ENCODE measurements at places on chromosomes 7 and 10. TPM values are rescaled to one million over a fixed set of nuclear protein-coding genes. Genes with fewer than 3 reads are reported as not detected.

GRCh38 chr7:98049034-98049433 is 57.6 kb upstream of the LMTK2 start:
- no peaks in the 10 kb centered on the region for H3K36me3 ChIP-seq
- no peak overlapping the region for H3K4me3 ChIP-seq
- H3K27ac ChIP-seq: no peak overlapping the region

- no peaks in the 10 kb centered on the region for H3K36me3 ChIP-seq
- H3K4me3 ChIP-seq: no peak overlapping the region
- H3K27me3 ChIP-seq: no peaks in the 10 kb centered on the region
- H3K4me1 ChIP-seq: no peaks in the 10 kb centered on the region
Measured at GRCh38 chr10:898141-898540, 33.4 kb downstream of the LARP4B start.

DNA sequence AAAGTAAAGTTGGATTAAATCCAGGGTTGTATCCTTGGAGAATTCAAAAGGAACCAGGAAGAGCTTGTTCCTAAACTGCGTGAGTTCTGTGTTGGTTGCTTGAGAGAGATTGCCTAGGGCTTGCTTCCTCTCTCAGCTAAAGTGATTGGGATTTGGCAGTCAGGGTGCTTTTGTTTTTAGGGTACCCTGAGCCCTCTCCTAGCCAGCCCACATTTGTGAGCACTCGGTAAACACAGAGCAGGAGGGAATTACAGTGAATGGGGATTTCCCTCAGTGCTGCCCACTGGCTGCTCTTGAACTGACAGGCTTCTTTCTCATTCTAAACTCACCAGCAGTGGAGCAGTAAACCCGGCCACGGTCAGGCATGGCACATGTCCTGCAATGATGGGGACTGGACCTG is 146.9 kb downstream of the TPST1 start:
- H3K4me3 ChIP-seq: no peak overlapping the region
- peaks cover 3% of the 10 kb centered on the region for H3K4me1 ChIP-seq
- no peak overlapping the region for H3K27ac ChIP-seq
- no peaks in the 10 kb centered on the region for H3K27me3 ChIP-seq
- no peaks in the 10 kb centered on the region for H3K36me3 ChIP-seq
- no peak for DNase-seq

DNA sequence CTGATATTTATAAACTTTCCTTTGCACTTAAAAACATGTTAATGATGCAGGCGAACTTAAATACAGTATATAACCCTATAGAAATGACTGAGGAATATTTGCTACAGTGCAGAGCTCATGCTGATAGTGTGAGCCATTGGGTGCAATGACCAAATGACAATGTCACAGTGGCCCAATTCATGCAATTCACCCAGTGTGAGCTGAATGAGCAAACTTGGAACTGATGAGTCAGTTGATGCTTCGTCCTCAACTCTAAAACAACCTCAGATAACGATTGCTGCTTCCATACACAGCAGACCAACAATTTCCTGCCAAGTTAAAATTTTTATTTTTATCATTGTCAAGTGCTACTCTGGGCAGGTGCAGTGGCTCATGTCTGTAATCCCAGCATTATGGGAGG is 12.1 kb upstream of the ZC3HAV1L start:
- H3K27ac ChIP-seq: no peak overlapping the region
- no peaks in the 10 kb centered on the region for H3K4me1 ChIP-seq
- H3K4me3 ChIP-seq: no peak overlapping the region
- no peaks in the 10 kb centered on the region for H3K27me3 ChIP-seq
- peaks cover 45% of the 10 kb centered on the region for H3K36me3 ChIP-seq

GRCh38 chr10:8041284-8041991 is 13.1 kb upstream of the GATA3 start:
- no peak for DNase-seq
- peaks cover 12% of the 10 kb centered on the region for H3K27me3 ChIP-seq
- H3K4me3 ChIP-seq: no peak overlapping the region
- peaks cover 11% of the 10 kb centered on the region for H3K4me1 ChIP-seq
- H3K36me3 ChIP-seq: no peaks in the 10 kb centered on the region
- H3K27ac ChIP-seq: no peak overlapping the region

The MYL10 gene
- not detected for total RNA-seq

The IDI2 gene
- not detected for total RNA-seq

The GTF2IRD1 gene
- 7.5 TPM for total RNA-seq

The TCAF2 gene
- total RNA-seq: 0.64 TPM
